Activated T-helper 1 cell treated with anti-CD3 and anti-CD28 coated beads, Interleukin-12 subunit alpha, Interleukin-12 subunit beta, Interleukin-2, Interleukin-4 antibody, amounts not matched to agents 30 ng/mL and 10 ng/mL and 1 ng/mL, durations not matched to agents 14 hours and 24 hours and 36 hours (primary cell): ENCODE measurements at places on chromosomes 5 and 9. TPM values are rescaled to one million over a fixed set of nuclear protein-coding genes. Genes with fewer than 3 reads are reported as not detected.

- no peaks in the 10 kb centered on the region for H3K36me3 ChIP-seq
- peaks cover 5% of the 10 kb centered on the region for H3K4me1 ChIP-seq
- no peaks in the 10 kb centered on the region for H3K27me3 ChIP-seq
- no peak overlapping the region for H3K27ac ChIP-seq
- H3K4me3 ChIP-seq: no peak overlapping the region
- DNase-seq: no peak
Measured at GRCh38 chr9:16207161-16207560, 654.3 kb downstream of the CCDC171 start.

Gene C9orf85
- total RNA-seq: 9.3 and 9.8 TPM in 2 replicates

Gene IFNA2
- total RNA-seq: not detected in 2 replicates

Gene BTNL3
- total RNA-seq: not detected in 2 replicates

Gene RASA1
- total RNA-seq: 20.7 and 21.3 TPM in 2 replicates

DNA sequence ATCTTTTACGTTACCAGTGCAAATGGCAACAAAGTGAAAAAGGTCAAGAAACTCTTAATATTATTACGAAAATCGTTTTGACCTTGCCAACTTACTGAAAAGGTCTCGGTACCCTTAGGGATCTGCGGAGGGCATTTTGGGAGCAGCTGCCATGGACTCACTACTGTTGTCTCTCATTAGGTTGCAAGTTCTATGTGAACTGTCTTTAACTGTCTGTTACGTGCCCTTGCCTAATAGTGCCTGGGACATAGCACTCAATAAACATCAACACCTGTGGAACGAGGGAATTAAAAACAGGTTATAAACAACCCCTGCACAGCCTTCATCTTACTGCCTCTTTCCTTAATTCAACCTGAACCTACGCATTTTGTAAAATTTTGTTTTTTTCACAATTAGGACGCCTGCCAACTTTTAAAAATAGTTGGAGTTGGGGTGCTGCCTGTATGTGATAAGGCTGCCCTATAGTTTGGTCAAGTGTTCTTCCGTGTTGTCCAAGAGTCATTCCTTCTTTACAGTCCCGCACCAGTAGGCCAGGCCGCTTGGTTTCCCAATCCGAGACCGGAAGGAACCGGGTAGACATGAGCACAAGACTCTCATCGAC is 527 bp upstream of the SREK1 start:
- H3K27me3 ChIP-seq: peaks cover 2% of the 10 kb centered on the region
- peak overlapping the region; percentile 96 for H3K4me3 ChIP-seq
- H3K27ac ChIP-seq: peak overlapping the region; percentile 99
- no peak for DNase-seq
- H3K4me1 ChIP-seq: peaks cover 48% of the 10 kb centered on the region
- H3K36me3 ChIP-seq: peaks cover 4% of the 10 kb centered on the region
